ENCODE measurements at places on chromosomes 4 and X.

DNA sequence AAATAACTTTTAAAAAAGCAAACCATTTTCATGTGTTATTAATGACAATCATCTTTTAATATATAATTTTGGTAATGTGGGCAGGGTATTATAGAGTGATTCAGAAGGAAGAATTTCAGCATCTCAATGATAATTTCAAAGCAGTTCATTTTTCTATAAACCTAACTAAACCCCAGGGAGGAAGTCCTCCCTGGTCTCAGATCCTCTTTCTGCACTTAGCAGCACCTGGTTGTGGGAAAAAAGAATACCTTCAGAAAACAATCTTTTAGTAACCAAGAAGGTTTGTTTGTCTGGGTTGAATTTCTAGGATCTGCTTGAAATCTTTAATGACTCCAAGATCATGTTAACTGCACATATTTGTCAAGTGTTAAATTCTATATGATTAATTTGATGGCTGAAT, 29.9 kb downstream of the DKK2 start:
- no peak for DNase-seq

- DNase-seq, result no peak
Observed at GRCh38 chrX:38211891-38212635, 8.6 kb downstream of the SRPX start.

- no peak for DNase-seq
Observed at GRCh38 chrX:155071694-155072280, 479 bp downstream of the BRCC3 start.

DNA sequence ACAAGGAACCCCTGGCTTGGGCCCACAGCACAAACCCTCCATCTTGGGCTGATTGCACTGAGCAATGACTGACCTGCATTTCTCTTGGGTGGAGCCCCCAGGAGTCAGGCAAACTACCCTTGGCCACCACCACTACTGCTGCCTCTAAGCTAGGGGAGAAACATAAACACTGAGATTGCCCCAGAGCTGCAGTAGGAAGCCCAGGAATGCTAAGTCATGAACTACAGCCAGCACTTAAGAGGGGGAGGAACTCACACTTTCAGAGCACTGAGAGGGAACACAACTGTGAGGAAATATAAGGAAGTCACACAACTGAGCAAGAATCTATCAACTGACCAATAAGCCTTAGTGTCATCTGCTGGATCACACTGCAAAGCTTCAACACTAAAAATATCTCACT, 111.6 kb upstream of the PPP3CA start:
- no peak for DNase-seq

DNA sequence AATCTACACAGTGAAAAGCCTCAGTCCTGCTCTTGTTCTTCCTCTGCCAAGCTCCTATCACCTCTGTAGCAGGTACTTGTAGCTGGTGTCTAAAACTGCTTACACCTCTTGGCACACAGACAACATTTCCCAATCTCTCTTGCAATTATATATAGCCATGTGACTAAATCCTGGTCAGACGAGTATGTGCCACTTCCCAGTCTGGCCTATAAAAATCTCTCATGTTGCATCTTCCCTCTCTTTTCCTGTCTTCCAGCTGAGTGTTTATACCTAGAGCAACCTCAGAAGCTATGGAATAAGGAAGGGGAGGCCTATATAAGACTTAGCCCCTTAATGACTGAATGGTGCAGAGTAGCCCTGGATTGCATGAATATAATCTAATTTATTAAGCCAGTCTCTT, 105.8 kb downstream of the RNF150 start:
- no peak for DNase-seq
